ENCODE measurements at places on chromosomes 16 and 17.

DNA sequence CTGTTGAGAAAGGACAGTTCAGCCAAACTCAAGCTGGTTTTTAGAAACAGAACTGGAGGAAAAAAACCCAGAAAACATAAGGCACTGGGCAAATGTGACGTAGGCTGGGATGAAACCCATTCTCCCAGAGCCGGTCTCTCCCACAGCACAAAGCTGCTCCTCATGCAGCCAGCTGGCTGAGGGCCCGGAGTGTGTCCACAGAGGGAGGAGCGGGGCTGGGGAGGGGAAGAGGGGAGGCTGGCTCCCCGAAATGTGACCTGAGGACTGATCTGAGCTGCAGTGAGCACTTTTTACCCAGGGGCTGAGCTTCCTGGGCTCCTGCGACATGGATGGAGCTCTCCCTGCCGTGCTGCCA is 20.8 kb downstream of the FOXF1 start:
- DNase-seq: peak; percentile 92

DNA sequence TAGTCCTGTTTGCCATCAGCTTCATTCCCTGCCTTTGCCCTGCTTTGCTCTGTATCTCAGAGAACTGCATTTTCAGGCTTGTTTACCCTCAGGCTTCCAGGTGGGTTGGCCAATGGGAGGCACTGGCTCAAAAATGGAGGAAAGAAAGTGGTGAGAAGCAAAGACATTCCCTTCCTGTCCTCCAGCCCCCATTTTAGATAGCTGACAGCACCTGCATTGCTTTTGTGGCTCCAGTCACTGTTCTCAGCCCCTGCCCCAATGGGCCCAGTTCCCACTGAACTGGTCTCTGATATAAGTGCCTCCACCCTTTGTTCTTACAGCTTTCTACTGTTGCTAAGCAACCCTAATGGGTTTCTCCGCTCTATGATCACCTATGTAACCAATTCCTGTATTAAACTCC is 19.4 kb upstream of the SDK2 start:
- DNase-seq: no peak

DNA sequence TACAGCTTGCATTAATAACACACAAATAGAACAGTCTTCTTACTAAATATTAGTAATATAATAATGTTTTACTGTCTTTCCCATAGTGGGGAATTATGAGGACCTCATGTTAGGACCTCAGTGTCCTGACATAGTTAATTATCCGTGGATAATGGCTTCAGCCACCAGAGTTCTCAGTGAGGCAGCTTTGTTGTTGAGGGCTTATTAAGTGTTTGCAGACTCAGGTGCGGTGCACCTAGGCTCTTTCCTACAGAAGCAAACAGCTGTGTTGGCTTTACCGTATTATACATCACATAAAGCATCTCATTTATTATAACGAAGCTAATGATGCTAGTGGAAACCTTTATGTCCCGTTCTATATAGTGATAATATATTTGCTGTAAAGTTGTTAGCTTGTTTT is 246.7 kb downstream of the FTO start:
- no peak for DNase-seq

DNA sequence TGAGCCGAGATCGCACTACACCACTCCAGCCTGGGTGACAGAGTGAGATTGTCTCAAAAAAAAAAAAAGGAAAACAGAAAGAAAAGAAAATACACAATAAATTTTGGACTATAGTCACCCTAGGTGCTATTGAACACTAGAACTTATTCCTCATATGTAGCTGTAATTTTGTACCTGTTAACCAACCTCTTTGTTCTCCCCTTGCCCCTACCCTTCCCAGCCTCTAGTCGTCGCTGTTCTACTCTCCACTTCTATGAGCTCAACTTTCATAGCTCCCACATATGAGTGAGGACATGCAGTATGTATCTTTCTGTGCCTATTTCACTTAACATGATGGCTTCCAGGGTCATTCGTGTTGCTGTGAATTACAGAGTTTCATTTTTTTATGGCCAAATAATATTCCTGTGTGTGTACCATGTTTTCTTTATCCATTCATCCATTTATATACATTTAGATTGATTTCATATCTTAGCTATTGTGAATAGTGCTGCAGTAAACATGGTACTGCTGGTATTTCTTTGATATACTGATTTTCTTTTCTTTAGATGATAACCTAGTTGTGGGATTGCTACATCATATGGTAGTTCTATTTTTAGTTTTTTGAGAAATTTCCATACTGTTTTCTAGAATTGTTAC is 28.3 kb downstream of the VPS35L start:
- DNase-seq: peak; percentile 58

DNA sequence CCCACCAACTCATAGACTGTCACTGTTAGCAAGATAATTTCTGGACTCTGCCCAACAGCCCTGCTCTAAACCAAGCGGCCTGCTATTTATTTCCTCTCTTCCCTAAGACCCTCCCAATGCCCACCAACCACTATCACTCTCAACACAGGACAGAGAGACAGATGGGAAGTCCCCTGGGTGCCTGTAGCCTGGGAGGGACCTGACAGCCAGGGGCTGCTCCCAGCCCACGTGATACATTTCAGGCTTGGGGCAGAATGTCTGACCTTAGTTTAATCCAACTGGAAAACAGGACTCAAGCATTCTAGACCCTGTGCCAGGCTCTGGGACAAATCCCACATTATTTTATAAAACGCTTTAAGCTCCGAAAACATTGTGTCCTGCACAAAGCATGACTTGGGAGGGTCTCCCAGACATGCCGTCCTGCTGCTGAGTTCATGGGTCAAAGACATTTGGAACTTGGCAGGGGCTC is 23.6 kb downstream of the XYLT1 start:
- no peak for DNase-seq

- DNase-seq: no peak
These were observed 142.0 kb downstream of the CPPED1 start for GRCh38 chr16:12661656-12662172.

DNA sequence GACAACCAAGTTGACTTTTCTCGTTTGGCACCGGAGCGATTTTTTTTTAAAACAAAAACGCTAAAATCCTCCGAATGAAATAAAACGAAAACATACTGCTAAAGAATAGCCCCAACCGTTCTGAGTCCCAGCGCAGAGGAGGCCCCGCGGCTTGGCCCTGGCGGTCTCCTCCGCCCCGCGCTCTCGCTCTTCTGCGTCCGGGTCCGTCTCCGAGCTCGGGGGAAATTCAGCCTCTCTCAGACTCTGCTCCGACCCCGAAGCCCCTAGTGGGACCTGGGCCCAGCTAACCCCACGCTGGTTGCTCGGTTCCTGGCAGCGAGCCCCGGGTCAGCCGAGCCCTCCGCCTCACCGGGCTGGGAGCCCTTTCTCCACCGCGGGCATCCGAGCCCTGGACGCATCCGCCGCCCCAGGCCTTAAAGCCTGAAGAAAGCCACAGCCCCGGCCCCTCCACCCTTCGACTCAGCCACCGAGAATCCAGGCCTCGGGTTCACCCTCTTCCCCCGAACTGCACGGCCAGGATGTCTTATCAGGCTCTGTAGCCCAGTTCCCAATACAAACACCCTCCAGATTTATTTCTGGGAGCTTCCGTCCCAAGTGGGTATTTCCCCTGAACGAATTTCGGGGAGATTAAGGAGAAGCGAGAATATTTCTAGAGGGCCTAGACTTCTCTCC is 1.2 kb downstream of the TBX2 start:
- DNase-seq: no peak

GRCh38 chr17:42704837-42705494 is 22.6 kb downstream of the CNTNAP1 start:
- no peak for DNase-seq

GRCh38 chr17:9825641-9826150 is at the start of gene GLP2R:
GLP2R (plus strand) TSS chr17:9825924; CDS start chr17:9826064, 140 bp downstream.
- DNase-seq: no peak

DNA sequence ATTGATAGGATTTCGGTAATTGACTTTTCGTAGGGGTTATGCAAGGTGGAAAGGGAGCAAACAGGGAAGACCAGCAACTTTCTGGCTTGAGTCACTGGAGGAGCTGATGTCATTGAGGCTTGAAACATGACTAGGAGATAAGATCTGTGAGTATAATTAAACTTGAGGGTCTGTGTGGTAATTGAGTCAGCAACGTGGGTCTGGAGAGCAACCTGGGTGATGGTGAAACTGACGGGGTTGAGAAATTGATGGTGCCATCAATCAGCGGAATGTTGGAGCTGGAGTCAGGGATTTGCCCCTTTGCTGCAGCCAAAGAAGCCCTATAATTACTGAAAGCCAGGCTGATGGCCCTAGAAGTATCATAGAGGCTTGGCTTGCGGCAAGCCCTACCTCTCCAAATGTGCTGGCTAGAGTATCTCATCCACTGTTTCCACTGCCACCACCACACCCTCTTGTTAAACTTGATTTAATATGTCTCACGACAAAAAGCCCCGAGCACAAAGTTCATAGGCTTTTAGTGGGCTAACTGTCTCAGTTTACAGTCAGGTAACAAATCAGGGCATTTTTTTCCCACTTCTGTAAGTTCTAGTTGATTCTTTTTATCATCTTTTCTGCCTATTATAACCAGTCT is 186.9 kb upstream of the ELAC2 start:
- no peak for DNase-seq

- DNase-seq: no peak
These were observed 23.6 kb downstream of the CENPV start for GRCh38 chr17:16329519-16330271.

DNA sequence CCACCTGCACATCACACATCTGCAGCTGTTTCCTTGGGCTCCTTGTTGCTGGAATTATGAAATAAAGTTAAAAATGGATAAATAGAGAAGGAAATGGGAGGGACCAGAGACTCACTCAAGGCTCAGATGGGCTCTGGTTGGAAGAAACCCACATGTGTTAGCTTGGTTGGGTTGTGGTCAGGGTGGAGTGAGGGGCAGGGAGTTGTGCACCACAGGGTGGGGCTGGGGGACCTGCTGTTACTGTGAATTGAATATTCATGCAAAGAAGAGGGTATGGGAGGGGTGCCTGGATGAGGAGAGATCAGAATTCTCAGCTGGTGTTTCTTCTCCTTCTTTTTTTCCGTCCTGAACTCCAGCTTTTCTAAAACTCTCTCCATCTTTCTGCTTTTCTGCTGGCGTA is 320.7 kb downstream of the MAP2K4 start:
- no peak for DNase-seq

DNA sequence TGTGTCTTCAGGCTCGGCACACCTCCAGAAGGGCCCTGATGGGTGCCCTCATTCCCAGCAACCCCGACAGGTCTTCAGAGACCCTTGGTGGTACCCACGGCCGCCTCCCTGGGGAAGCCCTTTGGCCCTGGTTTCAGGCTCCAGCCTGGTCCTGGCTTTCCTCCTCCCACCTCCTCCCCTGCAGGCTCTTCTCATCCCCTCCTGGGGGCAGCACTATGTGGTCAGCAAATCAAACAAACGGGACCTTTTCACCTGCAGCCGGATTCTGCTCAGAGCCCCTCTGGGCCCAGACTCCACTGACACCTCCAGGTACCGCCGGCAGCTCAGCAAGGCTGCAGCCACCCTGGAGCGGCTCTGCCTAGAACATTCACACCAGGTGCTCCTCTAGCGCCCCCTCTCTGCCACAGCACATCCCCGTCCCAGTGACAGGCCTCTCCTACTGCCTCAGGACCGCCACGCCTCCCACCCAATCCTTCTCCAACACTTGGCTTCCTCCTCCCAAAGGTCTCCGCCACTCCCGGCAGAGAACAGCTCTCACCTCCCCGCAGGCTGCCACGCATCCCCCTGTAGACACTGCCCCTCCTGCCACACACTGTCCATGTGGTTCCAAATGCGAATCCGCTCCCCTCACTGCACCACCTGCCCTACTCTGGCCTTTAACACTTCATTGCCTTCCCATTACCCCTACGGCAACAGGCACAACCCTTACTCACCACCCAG is 12.0 kb downstream of the CORO7 start:
- no peak for DNase-seq

DNA sequence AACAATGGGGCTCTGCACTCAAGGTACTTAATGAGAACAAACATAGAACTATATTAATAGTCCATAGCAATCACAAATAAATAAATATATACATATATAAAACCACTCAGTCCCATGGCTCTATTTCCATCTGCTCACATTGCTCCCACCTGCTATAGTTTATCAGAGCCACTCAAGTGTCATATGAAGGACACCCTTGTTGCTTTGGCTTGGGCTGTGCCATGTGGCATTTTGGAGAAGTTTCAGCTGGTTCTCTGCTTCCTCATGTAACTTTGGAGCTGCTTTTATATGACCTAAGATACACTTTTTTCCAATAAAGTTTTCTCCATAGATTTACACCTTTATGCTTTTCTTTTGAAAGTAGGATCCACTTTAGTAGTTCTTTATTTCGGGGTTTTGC is 126.4 kb downstream of the KCNJ2 start:
- DNase-seq: peak; percentile 31

DNA sequence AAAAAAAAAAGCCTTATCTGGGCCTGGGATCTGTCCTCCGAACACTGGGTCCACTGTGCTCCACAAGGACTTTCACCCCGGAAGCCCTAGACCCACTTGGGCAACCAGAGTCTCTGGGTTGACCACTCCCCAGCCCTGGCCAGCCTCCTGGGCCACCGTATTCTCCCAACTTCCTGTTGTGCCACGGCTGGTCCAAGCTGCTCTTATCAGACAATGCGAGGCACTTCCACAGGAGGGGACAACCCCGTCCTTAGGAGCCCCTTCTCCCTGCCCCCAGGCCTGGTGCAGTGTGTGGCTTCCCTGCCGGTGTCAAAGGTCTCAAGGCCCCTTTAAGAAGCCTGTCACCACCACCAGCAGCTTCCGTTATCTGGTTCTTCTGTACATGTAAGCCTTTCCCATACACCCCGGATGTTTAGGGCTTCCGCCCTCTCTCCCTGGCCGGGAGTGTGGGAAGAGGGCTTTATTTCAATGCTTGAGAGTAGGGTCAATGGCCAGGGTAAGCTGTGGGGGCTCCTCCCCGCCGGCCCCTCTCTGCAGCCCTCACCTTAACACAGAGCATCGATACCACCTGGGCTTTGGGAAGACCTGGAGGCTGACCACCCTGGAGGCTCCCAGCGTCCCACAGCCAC is 313.0 kb downstream of the SEC14L1 start:
- DNase-seq: no peak

GRCh38 chr16:47392081-47392480 is 68.8 kb downstream of the ITFG1 start:
- DNase-seq: peak; percentile 22
